ENCODE measurements at places on chromosomes 4 and X.

DNA sequence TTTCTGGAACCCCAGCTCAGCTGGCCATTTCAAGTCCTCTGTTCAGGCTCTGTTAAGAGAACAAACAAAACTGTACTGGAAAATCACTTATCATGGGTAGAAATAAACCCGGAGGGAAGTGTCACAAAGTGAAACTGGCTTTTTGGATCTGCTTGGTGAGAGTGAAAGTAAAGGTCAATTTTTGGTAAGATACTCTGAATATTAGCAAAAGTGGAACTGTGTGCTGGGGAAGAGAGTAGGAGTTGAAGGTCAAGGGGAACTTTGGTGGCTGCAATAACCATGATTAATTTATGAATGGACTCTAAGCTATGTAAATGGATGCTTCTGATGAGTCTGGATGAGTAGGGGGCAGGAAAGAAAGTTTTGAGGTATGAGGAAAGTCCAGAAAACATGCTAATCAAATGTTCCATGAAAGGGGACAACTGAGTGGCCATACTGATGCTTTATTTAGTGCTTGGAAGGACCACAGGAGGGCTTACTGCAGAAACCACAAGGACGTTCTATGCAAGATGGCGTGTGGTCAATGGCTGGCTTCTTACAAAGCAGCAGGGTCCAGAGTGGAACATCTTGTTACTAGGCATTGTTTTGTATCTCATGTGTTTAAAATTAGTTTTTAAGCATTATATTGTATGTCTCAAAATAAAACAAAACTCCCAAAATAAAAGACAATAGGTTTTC, 36.8 kb upstream of the TNIP3 start:
- DNase-seq = no peak

DNA sequence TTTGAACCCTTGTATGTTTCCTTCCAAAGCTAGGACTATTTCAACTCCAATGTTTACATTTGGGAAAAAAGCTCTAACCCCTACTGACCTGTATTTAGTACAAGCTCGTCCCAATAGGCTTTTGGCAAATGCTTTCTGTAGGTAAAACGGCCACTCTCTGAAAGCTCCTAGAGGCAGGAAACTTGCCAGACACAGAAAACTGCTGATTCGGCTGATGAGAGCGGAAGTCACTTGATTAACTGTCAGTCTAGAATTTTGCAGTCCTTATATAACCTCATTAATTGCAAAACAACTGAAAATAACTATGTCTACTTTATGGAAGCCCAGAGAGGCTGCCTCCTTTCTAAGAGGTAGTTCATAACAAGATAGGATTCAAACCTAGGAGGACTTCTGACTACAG, 108.1 kb downstream of the TSPAN7 start:
- no peak for DNase-seq

GRCh38 chr4:105599932-105600655, 47.7 kb downstream of the ARHGEF38 start:
- no peak for DNase-seq

DNA sequence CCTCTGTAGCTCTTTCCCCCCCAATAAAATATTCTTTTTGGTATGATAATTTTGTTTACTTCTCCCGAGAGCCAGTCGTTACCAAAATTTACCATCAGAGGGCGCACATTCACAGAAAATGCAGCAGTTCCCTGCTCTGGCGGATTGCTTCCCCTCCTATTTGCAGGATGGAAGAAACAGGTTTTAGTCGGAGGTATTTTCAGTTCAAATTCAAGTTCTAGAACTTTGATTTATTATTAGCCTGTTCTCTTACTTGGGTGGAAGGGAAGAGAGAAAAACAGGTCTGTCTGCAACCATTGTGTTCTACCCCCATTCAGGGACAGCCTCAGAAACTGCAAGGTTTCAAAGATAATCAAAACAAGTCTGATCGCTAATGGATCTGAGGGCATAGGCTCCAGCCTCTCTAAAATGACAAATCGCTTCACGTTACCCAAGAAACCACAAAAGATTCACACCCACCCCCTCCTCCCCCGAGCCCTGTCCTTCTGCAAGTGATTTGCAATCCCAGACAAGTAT, 263.8 kb upstream of the RPS6KA3 start:
- DNase-seq = peak; percentile 19

- DNase-seq = peak; percentile 31
Observed at GRCh38 chrX:104113222-104113965, 1.1 kb downstream of the ZCCHC18 start.

DNA sequence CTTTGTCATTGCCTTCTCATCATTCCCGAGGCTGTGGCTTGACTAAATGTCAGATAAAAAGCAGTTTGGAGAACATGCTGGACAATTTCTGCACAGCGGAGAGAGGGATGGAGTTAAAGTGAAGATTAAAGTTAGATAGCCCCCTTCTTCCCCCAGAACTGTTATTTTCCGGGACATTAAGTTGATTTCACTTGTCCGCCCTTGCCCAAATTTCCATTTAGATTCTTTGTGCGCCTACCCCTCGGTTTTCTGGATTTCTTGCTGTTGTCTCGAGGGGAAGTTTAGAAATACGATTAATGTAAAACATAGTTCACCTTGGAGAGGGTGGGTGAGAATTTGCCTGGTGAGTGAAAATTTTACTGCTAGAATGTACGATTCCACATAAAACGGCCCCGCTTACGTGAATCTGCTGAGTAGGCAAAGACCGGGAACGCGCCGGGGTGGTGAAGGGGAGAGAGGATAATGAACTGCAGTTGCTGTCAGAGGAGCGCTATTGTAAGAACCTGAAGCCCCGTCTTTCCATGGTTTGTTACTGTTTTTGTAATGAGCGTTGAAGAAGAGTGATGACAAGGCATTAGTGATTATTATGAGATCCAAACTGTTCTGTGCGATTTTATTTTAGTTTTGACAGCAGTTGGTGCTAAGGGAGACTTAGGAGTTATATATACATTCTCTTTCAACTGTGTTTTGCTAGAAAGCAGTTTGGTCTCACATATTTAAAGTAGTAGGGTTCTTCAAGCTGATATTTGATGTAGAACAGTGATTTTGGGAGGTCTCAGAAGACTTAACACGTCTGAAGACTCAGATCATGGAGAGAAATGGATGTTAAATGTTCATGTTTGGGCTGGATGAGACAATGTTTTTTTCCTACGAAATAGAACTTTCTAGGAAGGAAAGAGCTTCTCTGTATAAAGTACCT, 73.0 kb downstream of the AFF1 start:
- peak; percentile 44 for DNase-seq

DNA sequence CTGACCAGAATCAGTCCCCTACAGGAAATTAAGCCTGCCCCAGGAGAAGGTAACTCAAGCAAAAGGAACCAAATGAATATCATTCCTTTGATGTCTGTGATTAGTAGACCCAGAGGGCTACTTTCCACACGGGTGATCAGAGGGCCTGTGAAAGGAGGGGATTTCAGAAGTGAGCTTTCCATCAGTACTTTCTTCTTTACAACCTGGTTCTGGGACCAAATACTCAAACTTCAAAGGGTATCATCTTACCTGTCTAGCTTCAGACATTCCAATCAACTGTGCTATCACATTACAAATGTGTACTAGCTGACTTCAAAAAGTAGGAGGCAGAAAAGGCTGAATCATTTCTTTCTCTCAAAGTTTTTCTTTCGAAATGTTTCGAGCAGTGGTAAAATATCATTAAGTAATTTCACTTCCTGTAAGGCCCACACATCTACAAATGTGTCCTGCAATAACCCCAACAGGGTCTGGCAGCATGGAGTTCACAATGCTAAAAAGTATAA, 23.9 kb downstream of the ACSL4 start:
- no peak for DNase-seq

GRCh38 chrX:9912351-9913145, 54.6 kb upstream of the CLDN34 start:
- no peak for DNase-seq

DNA sequence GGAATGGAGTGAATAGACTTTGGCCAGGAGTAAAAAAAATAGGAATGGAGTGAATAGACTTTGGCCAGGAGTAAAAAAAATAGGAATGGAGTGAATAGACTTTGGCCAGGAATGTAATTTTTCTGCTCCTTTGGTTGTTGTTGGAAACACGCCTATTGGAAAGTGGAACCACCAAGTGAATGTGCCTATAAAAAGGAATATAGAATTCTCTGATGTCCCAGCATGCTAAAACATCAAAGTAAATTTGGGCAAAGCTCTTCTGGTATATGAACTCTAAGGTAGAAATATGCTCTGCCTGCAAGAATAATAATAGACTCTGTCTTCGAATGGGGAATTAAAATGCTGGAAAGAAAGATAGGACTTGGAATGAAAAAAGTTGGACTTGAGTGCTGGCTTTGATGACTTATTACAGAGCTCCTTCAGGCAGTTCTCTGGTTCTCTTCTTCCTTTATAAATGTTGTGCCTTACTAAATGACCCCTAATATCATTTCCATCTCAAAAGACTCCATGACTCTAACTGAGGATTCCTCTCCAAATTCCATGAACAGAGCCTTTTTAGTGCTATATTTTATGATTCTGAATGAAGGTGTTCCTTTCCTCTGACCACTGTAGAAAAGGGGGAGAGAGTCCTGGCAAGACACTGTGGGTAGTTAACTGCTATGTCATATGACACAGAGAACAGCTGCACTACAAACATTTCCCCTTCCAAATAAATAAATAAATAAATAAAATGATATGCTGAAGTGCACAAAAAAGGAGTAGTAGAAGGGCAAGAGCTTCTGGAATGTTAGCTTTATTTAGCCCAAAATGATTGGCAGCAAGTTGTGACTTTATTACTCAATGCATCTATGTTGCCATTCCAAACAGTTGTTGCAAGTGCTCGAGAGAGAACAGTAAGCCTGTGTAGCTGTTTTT, 13.5 kb upstream of the GBA3 start:
- DNase-seq = no peak

DNA sequence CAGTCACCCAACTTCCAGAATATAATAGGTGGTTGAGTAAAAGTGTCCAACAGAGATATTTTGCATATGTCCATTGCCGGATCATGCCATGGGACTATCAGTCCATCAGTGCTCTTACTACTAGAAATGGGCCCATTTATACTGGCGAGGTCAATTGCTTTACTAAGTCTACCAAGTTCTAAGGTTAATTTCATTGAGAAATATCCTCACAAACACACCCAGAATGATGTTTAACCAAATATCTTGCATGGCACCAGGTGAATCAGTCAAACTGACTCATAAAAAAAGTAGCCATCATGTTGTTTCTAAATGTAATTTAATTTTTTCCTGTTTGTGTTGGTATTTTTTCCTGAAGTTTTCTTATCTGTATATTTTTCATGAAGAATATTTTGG, 1217.0 kb downstream of the RAPGEF2 start:
- DNase-seq = no peak

GRCh38 chr4:7034262-7035081, 8.7 kb upstream of the TADA2B start:
- DNase-seq = no peak

DNA sequence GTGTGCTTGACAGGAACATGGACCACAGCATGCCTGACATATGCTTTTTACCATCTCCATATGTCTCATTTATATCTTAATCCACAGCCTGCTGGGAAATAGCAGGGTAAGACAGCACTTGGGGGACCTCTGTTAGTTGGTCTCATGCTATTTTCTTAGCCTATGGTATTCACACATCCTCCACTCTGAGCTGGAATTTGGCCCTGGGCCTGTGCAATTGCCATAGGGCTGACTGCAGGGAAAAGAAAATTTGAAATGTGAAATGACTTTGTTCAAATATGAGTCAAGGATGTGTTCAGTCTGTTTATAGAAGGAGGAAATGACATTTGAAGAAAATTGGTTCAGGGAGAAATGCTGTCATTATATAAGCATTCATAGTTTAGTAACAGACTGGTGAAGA, 9.6 kb upstream of the MAP7D3 start:
- DNase-seq = no peak

- DNase-seq = no peak
Observed at GRCh38 chr4:139245590-139245989, 34.4 kb downstream of the MGARP start.

GRCh38 chr4:147879676-147880075, 147.8 kb downstream of the ARHGAP10 start:
- no peak for DNase-seq

GRCh38 chr4:2850966-2851798, 7.5 kb downstream of the ADD1 start:
- DNase-seq = no peak

GRCh38 chrX:110941906-110942305, 146.3 kb upstream of the CHRDL1 start:
- no peak for DNase-seq

GRCh38 chr4:152535360-152535902, 461 bp downstream of the FBXW7 start:
- DNase-seq = no peak

GRCh38 chr4:187389420-187389819, 606.2 kb upstream of the ZFP42 start:
- DNase-seq = no peak

DNA sequence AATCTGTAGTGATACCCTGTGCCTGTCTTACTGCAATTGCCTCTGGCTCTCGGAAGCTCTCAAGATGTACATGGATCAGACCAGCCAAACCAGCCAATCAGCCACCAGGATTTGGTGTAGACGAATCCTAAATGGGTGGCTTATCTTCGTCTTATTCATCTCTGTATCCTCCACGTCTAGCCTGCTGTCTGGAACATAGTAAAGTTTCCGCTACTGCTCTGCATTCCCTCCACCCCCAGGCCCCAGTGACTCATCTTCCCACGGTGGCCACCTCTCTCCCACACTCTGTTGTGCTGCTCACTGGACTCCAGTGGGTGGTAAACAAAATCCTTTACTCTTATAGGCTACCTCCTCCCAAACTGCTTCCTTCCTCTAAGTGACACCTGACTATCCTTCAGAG, 37.8 kb downstream of the SEPTIN6 start:
- no peak for DNase-seq

DNA sequence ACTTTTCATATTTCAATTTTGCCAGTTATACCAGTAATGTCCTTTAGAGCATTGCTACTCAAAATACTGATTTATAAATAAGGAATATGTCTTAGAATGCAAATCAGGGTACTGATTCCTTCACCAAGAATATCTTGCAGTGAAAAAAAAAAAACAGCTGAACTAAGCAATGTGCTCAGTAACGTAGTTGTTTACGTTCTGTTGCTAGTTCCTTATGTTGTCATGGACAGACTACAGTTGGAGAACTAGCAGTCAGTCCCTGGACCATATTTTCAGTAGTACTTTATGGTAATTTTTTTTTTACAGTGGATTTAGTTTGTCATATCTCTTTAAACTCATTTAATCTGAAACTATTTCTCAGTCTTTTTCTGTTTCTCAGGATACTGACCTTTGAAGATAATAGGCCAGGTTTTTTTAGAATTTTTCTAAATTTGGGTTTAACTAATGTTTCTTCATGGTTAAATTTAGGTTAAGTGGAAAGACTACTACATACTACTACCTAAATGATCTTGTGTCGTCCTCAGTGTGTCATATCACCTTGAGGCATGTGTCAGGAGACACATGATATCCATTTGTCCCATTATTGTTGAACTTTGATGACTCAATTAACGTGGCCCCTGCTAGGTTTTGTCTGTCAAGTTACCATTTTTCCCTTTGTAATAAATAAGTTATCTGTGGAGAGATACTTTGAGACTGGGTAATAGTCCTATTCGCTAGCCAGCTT, 21.0 kb downstream of the SMARCAD1 start:
- DNase-seq = no peak

GRCh38 chr4:82918091-82918490, 17.6 kb downstream of the THAP9 start:
- no peak for DNase-seq

- peak; percentile 94 for DNase-seq
Observed at GRCh38 chr4:44720371-44720770, 6.0 kb downstream of the GNPDA2 start.
